ENCODE measurements at places on chromosomes 11 and 22.
A peak's percentile ranks its signal among the peaks of the same experiment; 100 is the strongest.

DNA sequence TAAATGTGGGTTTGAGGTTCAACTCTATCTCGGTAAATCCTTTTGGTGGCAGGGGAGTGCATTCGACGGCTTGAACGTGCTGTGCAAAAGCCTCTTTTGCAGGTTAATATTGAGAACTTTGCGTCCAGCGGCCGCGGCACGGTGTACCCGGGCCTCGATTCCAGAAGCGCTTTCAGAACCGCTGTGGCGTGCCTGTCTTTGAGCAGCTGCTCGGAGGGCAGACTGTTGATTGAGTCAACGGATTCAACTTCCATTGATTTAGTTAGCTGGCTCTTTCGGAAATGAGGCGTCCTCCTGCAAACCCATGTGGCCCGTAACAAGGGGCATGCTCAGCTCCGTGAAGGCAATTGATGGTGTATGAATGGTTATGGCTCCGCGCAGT lies 1247.8 kb downstream of the BRD1 start:
- DNase-seq: no peak

DNA sequence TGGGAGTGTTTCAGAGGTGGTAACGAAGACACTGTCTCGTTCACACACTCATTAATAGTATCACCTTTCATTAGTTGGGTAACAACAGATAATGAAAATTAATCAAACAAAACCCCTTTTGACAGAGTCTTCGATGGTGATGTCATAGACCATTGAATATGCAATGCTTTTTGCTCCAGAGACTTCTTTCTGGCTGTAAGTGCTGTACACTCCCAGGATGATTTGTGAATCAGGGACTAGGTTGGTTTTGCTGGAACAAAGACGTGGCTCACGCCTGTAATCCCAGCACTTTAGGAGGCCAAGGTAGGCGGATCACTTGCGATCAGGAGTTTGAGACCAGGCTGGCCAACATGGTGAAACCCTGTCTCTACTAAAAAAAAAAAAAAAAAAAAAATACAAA lies 9.5 kb upstream of the RASSF10 start:
- DNase-seq: no peak

DNA sequence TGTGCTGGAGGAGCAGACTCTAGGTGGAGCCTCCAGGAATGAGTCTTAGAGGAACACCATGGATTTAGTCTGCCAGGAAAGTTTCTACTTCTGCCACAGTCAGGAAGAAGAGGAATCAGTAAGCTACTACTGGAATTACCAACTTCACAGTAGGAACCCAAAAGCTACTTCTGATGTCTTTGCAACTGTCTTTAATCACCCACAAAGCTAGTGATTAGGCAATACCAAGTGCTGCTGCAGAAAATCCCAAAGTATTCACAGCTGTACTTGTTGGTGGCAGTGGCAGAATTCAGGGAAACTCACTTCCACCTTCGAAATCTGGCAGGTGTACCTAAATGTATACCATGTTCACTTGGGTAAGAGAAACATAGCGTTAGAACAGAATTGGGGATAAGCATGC lies 264.5 kb upstream of the SORL1-AS1 start:
- no peak for DNase-seq

- peak; percentile 97 for DNase-seq
Measured at GRCh38 chr22:24325105-24325757, 54.6 kb downstream of the SPECC1L start.

DNA sequence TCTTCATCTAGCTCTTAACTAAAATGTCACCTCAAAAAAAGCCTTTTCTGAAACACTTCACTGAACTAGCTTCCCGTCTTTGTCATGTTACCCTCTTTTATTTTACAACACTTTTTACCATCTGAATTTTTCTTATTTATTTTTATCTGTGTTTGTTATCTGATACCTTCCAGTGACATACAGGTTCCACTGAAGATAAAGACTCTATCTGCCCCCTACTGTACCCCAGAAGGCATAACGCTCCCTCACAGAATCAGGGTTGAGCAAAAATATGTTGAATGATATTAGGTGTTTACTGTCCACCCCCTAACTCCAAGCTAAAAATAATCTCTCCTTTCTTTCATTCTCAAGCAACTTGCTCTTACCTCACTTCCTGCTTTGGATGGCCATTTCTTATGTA lies 654.2 kb downstream of the NELL1 start:
- no peak for DNase-seq

DNA sequence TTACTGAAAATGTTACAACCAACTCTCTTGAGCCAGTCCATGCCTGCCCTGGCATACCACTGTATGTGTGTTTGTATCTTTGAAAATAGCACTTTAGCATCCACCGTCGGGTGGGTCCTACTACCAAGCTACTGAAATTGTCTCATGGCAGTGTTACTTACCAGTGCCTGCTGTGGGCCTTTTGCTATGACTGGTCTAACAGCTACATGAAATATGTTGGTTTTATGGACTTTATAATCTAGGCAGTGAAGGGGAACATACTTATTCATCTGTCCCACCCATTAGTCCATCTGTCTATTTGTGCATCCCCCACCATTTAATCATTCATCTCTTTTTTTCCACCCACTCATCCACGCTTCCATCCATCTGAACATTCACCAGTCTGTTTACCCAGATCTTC lies 106.0 kb downstream of the NAV2 start:
- DNase-seq: no peak

GRCh38 chr11:123718063-123718462 lies 23.4 kb downstream of the ZNF202 start:
- DNase-seq: no peak

DNA sequence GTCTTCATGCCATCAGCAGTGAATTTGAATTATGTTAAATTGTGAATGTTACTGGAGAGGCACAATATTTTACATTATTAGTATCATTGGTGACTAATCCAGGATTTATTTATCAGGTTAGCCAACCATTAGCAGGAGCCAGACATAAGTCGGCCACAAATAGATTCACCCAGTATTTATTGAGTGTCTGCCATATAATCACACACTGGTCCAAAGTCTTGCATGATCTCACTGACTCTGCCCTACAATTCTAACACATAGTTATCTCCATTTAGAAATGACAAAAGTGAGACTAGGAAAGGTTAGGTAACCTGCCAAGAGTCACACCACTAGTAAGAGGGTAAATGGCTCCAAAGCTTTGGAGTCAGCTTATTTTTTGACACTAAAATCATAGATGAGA lies 179.6 kb downstream of the BLID start:
- DNase-seq: no peak

GRCh38 chr22:24105013-24105360 lies 76.3 kb upstream of the SUSD2 start:
- no peak for DNase-seq

- no peak for DNase-seq
Measured at GRCh38 chr11:73810637-73811036, 23.0 kb downstream of the MRPL48 start.

- DNase-seq: no peak
Measured at GRCh38 chr11:34869425-34869824, 46.8 kb downstream of the APIP start.

DNA sequence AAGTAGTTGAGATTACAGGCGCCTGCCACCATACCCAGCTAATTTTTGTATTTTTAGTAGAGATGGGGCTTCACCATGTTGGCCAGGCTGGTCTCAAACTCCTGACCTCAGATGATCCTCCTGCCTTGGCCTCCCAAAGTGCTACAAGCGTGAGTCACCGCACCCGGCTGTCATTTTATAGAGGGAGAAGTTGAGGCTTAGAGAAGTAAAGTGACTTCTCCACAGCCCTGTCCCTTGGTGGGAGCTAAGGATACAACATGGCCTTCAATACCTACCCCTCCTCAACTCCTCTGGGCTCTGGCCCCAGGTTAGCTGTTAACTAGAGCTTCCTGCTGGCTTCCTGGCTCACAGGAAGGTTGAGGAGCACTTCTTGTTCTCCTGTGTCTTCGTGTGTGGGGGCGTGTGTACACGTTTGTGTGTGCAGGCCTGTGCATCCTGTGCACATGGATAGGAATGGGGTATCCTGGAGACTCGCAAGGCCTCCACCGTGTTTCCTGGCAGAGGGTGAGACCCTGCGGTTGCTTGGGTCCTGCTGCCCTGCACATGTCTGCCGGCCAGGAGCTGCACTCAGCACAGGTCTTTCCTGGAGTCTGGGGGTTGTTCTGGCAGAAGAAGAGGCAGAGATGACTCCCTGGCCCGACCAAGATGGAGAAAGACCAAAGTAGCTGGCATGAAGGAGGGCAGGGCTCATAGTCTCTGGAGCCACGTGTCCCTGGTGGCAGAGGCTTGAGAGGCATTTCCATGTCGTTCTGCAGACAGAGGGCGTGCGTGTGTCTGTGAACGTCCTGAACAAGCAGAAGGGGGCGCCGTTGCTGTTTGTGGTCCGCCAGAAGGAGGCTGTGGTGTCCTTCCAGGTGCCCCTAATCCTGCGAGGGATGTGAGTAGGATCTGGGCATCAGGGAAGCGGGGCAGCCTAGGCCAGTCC lies 2.4 kb downstream of the SIDT2 start:
- no peak for DNase-seq

- no peak for DNase-seq
Measured at GRCh38 chr22:37018815-37019308, 385 bp downstream of the TST start.

- no peak for DNase-seq
Measured at GRCh38 chr11:12829131-12829530, 154.9 kb downstream of the TEAD1 start.

DNA sequence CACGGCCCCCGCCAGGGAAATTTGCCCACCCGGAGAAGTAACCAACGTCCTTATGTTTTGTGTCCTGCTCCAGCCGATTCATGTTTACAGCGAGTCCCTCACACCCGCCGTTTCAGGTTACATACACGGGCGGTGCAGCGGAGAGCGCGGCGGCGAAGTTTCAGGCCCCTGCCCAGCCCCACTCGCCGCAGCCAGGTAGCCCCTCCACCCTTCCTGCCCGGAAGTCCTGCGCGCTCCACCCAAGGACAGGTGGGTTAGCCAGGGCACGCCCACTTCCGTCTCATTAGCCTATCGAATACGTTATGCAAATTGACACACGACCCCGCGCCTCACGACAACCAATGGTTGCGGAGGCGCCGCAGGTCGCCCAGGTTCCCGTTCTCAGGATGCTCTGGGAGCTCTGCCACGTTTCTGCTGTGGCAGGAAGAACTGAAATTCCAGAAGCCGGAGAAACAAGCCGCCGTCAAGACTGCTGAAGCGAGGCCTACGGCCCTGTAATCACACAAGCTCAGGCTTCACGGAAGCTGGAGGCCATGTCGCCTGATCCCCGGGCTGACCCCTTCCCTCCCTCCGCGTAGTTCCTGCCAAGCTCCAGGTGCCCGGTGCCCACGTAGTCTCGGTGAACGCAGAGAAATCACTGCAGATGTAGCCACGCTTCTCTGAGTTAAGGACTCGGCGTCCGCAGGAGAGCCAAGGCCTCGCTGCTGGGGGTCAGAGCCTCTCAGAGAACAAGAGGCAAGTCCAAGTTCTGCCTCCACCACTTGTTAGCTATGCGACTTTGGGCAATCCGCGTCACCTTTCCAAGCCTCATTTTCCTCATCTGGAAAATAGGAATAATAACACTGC lies 22.4 kb upstream of the MYH9 start:
- no peak for DNase-seq

DNA sequence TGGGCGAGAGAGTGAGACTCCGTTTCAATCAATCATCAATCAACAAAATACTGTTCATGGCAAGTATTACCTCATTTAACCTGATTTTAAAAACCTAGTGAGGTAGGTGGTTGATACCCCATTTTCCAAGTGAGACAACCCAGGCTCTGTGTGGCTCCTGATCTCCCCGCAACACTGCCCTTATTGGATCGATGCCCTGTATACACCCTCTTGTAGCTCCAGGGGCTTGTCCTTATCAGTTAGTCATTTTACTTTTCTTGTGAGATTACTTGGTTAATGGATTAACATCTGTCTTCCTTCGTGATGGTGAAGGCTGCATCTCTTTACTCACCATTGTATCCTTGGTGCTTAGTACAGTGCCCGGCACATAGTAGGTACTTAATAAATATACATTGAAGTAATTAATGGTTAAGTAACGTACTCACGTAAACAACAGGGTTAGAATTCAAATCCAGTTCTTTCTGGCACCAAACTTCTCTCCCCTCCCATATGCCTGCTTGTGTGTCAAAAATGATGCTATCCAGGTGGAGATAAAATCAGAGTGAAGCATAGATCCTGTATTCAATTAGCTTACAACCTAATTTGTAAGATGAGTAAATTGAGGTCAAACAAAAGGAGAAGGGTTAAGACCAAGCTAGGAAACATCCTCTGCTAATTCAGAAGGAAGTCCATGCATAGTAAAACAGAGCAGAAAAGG lies 1.8 kb upstream of the PRG2 start:
- no peak for DNase-seq

- no peak for DNase-seq
Measured at GRCh38 chr11:501683-502287, 5.3 kb downstream of the RNH1 start.
